ENCODE measurements at places on chromosomes 3 and 15. TPM values are rescaled to one million over a fixed set of nuclear protein-coding genes. Genes with fewer than 3 reads are reported as not detected.

Gene ERC2
- polyA plus RNA-seq: not detected

Gene CFAP100
- not detected for polyA plus RNA-seq

Gene MLF1
- polyA plus RNA-seq: 5.5 TPM

Gene STRA6
- polyA plus RNA-seq: not detected
